ENCODE measurements at places on chromosomes 7 and 10.

GRCh38 chr10:35103882-35104281, 13.7 kb upstream of the CUL2 start:
- DNase-seq: no peak

DNA sequence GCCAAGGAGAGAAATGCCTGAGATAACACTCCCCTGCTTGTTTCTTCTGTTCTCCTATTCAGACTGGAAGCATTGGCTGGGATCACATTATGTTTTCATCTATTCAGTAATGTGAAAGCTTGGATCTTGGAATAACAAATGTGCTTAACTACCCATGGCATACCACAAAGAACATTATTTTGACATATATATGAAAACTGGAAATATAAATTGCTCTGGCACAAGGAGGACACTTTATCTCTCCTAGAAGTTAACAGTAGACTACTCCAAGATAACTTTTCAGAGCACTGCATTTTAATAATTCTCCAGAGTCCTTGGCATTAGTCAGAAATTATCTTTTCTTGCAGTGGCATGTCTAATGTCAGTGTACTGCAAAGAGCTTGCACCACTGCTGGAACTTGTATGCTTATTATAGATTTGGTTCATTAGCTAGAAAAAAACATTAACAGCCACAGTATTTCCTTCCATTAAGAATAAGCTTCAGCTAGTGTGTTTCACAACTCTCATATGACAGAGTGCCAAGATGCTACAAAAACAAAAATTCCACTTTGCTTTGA, 169.3 kb upstream of the LRRN3 start:
- DNase-seq: no peak

DNA sequence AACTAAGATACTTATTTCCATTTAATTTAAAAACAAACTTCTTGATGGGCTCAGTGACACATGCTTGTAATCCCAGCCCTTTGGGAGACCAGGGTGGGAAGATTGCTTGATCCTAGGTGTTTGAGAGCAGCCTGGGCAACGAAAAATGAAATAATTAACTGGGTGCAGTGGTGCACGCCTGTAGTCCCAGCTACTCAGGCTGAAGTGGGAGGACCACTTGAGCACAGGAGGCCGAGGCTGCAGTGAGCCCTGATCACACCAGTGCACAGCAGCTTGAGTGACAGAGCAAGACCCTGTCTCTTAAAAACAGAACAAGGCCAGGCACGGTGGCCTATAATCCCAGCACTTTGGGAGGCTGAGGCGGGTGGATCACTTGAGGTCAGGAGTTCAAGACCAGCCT, 37.4 kb downstream of the AVL9 start:
- DNase-seq: no peak

DNA sequence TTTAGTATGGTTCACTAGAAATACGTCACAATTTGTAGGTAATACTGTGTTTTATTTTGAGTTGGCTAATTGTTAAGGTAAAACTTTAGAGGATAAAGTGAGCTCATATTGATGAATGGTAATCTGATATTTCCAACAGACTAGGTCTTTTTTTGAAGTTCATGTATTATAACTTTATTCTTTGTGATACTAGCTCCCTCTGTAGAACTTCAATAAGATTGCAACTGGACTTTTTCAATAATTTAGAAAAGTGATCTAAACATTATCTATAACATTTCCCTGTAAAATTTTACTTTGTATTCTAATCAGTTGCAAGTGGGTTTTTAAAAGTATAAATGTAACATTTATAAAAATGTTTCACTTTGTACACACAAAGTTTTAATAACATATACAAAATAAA, 83.5 kb downstream of the ADK start:
- DNase-seq: no peak

DNA sequence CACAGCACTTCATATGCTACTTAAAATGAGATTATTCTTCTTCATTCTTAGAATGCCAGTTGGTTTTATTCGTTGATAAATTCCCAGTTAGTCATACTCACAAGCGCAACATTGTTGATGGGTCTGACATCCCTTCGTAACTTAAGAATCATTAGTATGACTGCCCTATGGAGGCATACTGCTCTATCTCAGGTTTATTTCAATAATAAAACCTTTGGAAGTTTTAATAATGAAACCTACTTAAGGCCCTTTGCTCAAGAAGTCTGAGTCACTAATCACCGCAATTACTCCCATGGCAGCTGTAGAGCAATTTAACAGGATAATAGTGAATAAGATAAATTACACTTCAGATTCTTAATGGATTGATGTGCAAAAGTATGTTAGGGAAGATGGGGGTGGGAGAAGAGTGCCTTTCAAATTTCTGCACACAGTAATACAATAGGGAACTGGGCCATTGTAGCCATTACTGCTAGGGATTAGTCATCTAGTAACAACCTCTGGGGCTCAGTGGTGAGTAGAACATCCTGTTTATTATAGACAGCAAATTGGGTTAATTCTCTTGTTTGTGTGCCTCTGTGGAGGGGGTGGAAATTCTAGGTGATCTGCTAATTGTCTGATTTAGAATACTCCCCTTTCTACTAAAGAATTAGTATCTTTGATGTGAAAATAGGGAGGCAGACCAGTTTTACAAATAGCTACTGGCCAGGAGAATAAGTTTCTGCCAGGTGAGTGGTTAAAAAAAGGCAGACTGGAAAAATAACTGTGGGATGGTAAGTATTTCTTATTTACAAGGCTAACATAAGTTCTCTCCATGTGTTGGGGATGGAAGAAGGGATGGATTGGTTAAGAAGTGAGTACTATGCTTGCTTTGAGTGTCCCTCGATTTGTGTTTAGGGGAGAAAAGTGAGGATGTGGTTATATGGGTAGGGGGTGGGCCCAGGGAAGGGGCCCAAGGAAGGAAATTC, 74.5 kb upstream of the VKORC1L1 start:
- no peak for DNase-seq

GRCh38 chr7:149334930-149335329, 72.9 kb downstream of the ZNF783 start:
- DNase-seq: no peak

DNA sequence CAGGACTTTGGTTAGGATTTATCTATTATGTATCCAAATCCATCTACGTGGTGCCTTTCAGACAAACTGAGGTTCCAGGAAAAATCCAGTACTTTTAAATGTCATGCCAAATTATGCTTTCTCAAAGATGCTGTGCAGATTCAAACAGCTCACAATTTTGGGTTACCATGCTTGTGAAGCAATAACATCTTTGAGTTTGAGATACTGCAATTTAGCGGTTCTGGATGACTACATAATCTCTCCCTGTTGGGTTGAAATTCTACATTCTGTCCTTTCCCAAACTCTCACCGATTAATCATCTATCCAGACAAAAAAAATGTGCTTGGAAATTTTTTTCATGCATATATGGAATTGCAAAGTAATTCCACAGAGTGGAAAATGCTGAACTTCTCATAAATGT, 3.5 kb downstream of the RHOBTB1 start:
- DNase-seq: no peak

DNA sequence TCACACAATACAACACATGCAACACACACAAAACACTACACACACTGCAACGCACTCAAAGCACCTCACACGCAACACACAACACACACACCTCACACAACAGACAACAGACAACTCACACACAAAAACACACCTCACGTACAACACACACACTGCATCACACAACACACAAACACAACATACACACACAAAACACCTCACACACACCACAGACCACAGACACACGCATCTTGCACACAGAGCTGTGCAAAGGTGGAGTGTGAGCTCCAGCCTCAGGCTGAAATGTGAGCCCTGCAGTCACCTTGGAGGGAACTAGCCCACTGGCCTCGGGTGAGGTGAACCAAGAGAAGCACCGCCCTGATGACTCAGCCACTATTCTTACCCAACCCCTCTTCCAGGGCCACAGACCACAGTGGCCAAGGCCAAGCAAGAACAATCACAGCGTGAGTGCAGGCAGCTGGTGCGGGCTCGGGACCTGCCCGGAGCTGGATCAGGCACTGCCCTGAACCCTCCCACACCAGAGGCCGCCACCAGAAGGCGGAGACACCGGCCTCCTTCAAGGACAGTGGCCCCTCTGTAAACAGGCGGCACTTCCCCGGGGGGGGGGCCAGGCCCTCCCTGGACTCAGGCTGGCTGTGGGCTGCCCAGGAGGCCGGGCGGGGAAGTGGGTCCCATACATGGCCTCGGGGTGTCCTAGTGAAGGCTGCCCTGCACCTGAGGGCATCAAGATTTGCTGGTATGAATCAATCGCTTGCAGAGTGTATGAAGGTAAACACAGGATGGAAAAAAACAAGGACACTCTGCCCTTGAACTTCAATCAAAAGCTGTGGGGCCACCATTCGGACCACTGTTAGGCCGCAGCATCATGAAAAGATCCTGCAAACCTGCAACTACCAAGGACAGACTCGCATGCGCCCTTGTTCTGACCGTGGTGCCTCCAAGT, 106.7 kb downstream of the TNS3 start:
- no peak for DNase-seq

All from NCI-H446 treated with DMSO at 0.1 percent for 48 hours (cell line).